Activated CD8-positive, alpha-beta memory T cell treated with anti-CD3 and anti-CD28 coated beads for 4 hours (primary cell): ENCODE measurements at places on chromosomes 6 and 20.

- DNase-seq: no peak
These were observed 32.5 kb downstream of the SYNDIG1 start for GRCh38 chr20:24501764-24502556.

- no peak for DNase-seq
These were observed 230.8 kb downstream of the FOXA2 start for GRCh38 chr20:22353586-22353985.

DNA sequence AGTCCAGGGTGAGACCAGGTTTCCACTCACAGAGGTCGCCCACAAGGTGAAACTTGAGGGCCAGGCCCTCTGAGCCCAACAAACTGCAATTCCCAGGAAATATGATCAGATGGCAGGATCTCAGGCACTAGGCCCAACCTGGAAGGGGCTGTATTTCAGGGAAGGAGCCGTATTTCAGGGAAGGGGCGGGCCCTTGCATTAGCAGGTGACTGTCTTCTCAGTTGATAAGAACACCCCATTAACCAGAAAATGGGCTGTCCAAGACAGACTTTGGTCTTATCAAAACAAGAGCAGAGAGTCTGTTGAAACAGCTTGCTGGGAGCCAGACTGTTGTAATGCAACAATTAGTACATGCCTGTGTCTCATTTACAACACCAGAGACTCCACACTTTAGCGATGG, 10.9 kb upstream of the BNIP5 start:
- DNase-seq: no peak

DNA sequence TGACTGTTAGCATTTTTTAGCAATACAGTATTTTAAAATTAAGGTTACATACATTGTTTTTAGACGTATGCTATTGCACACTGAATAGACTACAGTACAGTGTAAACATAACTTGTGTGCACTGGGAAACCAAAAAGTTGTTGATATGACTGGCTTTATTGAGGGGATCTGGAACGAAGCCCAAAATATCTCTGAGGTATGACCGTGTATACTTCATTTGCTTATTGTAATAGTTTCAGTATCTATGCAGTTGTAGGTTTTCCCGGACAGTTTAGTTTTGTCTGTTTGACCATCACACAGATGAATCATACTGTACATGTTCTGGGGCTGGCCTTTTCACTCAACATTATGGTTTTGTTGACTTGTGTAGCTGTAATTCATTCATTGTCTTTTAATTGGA, 6.9 kb upstream of the ZBTB12 start:
- no peak for DNase-seq

DNA sequence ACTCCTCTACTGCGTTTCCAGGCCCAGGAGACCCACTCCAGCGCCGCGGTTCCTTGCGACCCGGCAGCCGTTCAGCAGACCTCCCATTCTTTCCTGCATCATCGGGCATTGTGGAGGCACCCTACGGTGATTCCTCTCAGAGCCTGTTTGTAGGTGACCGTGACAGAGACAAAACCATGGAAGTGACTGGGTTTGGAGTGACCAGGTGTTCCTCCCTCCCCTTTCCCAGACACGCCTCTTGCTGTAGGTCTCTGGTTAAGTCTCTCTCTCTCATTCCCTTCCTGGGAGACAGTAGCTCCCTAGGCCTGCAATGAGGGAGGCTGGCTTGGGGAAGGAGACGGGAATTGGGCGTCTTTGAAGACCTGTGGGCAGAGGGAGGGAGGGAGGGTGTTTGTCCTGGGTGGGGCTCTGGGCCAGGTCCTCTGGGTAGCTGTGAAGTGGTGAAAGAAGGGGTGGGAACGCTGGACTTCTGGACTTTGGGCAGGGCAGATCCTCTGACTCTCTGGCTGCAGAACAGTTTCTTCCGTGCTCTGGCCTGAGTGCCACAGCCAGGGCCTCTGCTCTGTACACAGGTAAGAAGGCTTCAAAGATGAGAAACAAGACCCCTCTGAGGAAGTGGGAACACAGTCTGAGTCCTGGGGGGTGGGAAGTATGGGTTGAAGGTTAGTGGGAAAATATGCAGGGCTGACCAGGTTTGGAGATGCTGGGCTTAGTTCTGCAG, 763 bp downstream of the KLC4 start:
- DNase-seq: no peak

GRCh38 chr6:7241709-7242645, 71.0 kb downstream of the SSR1 start:
- no peak for DNase-seq

DNA sequence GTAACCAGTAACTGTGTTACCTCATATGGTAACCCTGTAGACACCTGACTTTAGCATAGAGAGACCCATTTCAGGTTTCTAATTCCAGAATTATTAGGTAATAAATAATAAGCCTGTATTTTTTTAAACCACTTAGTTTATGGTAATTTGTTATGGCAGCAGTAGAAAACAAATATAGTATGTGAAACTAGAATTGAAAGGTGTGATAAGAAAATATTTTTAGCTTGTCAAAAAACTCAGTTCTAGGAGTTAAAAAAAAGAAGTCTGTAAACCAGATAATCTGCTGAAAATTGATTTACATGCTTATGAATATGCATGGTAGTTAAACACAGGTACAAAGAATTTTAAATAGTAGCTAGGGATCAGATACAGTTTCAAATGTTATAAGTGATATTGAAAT, 695.0 kb upstream of the GJE1 start:
- DNase-seq: no peak
